ENCODE measurements at places on chromosomes 6 and 20.
A peak's percentile ranks its signal among the peaks of the same experiment; 100 is the strongest.

DNA sequence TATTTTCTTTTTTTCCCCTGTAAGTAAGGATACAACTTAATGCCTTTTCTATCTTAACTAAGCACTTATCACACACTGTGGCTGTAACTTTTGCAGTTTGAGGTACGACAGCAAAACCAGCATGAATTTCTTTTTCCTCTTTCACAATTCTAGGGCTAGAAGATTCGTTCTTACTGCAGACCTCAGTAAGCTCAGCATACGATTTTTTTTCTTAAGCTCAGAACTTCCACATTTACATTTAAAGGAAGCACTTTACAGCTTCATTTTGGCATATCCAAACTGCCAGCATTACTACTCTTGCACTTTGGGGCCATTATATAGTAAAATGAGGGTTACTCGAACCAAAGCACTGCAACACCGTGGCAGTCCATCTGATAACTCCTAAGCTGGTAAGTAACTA is 889 bp upstream of the CHMP4B start:
- DNase-seq, result no peak

DNA sequence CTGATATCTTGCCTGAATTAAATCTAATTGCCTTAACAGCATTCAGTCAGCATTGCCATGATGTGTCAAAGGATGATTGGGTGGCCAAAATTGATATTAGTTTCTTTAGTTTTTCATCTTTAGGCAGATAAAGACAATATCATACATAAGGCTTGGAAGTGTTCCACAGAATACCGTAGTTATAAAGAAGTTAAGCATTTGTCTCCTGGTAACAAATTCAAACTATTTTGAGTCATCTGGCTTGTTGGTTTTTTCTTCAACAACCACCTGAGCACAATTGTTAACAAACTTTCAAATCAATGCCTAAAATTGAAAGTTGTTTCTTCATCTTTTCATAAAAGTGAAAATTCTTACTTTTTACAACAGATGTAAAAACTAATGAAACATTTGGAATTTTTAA is 47.5 kb upstream of the ADGRF5 start:
- DNase-seq, result no peak

- DNase-seq, result no peak
Observed at GRCh38 chr6:9455864-9456658, 958.8 kb downstream of the TFAP2A start.

DNA sequence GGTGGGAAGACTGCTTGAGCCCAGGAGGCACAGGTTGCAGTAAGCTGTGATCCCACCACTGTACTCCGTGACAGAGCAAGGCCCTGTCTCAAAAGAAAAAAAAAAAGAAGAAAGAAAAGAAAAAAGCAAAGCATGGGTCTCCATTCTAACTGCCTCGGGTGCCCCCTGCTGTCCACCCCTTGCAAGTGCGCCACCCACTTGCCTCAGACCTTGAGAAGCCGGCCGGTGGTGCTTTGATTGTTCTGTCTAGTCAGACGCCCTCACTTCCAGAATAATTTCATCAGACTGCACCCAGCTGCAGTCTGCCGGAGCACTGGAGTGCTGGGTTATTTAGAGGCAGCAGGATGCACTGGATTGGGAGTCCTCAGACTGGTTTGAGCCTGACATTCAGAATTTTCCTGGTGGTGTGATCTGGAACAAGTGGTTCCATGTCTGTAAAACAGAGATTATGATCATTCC is 17.6 kb upstream of the TM9SF4 start:
- DNase-seq, result no peak

DNA sequence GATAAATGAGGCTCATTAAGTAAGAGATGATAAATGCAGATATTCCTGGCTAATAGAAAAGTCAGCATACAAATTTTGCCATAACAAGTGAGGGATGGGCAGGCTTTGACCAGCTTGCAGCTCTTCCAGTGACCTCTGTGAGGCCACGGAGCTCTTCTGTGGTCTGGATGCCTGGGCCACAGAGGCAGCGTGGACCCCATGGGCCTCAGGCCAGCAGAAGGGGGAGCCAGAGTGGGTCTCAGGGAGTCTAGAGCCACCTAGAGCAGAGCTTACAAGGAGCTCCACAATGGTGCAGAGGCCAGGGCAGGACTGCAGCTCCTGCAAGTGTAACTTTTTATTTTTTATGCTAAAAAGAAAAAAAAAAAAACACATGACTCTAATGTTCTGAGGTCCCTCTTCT is 165.1 kb downstream of the ARID1B start:
- no peak for DNase-seq

GRCh38 chr20:17748279-17748678 is 48.5 kb downstream of the BANF2 start:
- DNase-seq, result no peak

DNA sequence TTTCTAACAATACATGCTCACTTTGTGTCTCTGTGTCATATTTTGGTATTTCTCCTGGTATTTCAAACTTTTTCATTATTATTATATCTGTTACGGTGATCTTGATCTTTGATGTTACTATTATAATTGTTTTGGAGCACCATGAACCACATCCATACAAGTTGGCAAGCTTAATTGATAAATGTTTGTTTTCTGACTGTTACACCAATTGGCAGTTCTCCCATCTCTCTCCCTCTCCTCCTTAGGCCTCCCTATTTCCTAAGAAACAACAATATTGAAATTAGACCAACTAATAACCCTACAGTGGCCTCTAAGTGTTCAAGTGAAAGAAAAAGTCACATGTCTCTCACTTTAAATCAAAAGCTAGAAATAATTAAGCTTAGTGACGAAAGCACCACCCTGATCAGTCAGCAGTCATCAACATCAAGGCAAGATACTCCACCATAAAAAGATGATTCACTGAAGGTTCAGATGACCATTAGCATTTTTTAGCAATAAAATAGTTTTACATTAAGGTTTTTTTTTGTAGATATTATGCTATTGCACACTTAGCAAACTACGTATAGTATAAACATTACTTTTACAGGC is 61.5 kb downstream of the IBTK start:
- no peak for DNase-seq

GRCh38 chr20:905396-905961 is 10.7 kb downstream of the ANGPT4 start:
- no peak for DNase-seq

GRCh38 chr20:6029538-6029937 is 24.3 kb downstream of the LRRN4 start:
- no peak for DNase-seq

DNA sequence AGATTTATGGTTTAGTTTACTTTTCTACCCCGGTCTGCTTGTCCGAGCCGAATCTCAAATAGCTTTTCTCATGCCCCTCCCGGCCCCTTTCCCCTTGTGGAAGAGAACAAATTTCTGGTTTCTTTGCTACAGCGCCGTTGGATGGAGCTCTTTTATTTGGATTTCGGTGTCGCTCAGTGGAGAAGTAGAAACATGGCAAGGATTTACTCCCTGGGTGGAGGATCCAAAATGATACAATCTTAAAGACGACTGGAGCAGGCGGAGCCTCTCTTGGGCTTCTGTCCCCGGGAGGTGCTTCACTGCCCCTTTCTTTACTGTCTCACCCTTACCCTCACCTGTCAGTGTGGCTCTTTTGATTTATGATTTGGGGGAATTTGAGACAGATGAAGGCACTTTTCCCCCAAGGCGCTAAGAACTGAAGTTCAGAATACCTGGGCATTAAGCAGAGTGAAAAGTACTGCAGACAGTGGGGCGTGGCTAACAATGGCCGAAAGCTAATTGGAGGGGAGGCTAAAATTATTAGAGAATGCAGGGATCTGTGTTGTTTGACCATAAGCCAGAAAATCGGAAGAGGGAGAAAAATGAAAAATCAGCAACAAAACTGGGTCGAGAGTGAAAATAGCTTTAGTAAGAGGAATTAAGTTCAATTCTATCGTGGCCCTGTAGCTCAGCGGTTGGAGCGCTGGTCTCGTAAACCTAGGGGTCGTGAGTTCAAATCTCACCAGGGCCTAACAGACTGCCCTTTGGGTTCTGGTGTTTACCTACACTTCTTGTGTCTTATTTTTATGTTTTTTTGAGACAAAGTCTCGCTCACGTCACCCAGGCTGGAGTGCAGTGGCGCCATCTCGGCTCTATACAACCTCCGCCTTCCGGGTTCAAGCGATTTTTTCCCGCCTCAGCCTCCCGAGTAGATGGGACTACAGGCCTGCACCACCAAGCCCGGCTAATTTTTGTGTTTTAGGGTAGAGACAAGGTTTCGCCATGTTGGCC is 145.1 kb upstream of the ZNF184 start:
- DNase-seq, result no peak

DNA sequence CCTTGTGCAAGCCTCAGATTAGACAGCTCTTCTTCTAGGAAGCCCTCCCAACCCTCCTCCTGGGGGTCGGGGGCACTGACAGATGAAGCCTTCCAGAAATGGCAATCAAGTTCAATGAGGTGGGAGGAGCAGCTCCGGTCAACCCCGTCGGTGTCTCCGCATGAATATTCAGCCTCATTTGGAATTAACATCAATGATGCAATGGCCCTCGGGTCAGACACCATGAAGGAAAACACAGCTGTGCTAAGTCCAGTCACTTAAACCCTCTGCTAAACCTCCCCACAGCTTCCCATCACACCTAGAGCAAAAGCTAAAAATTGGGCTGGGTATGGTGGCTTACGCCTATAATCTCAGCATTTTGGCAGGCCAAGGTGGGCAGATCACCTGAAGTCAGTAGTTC is 36.5 kb downstream of the ZNF217 start:
- no peak for DNase-seq

GRCh38 chr6:157343732-157344131 is 20.4 kb upstream of the TMEM242 start:
- DNase-seq, result no peak

DNA sequence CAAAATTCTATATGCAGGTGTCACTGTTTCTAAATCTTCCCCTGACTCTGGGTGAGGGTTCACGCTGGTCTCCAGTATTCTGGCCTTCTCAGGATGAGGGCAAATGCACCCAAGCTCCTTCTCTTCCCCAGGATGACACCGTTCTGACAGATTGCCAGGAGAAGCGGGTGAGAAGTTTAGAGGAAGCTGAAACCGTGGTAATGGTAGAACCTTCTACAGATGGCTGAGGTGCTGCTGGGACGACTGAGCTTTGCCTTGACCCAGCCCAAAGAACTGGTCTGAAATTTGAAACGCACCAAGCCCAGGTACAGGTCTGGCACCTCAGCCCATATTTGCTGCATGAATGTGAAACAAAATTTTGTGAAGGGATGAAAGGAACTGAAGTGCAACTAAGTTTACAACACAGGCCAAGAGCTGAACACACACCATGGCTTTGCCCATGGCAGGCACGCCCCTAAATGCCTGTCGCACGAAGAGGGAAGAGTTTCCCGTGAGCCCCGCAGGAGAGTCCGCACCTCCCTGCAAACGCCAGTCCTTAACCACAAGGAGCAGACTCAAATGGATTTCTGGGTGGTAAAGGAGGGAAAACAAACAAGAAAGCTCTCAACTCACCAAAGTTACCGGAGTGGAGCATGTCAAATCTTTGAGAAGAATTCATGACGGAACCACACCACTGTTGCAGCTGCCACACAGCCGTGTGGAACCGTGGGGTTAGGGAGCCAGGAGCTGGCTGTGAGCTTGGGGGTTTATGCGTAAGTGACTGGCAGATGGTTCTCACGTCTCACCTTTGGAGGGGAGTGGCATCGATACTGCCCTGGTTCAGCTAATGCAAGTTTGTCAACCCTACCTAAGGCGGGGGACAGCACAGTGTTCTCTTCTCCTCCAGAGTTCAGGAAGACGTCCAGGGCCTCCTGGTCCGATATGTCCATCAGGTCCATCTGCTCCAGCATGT is 138.9 kb downstream of the DTNBP1 start:
- DNase-seq, result no peak

- peak; percentile 71 for DNase-seq
Observed at GRCh38 chr6:34243901-34244884, 4.6 kb downstream of the SMIM29 start.

DNA sequence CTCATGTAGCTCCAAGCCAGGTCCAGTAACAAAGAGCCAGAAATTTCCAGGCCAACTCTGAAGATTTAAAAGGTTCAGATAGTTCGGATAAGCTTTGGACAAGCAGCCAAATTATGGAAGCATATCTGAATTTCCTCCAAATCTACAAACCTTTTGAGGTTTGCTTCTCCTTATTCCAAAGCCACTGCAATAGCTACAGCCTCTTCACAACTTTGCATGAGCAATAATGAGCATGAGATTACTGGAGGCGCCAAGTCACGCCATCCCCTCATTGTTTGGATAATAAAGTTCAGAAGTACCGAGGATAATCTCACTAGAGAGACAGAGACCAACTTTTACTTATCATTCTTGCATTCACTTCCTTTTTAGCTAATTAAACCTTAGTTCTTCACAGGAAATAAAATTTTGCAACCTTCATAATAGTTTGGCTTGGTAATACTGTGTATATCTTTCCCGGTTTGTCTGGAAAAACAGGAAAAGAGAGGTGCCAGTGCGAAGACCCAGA is 329.6 kb upstream of the RSPO3 start:
- no peak for DNase-seq

GRCh38 chr6:107443608-107444267 is 15.6 kb downstream of the PDSS2 start:
- DNase-seq, result no peak

GRCh38 chr20:19528286-19529030 is 229.6 kb upstream of the RIN2 start:
- DNase-seq, result no peak

- DNase-seq, result no peak
Observed at GRCh38 chr6:167219967-167220512, 62.3 kb upstream of the GPR31 start.

DNA sequence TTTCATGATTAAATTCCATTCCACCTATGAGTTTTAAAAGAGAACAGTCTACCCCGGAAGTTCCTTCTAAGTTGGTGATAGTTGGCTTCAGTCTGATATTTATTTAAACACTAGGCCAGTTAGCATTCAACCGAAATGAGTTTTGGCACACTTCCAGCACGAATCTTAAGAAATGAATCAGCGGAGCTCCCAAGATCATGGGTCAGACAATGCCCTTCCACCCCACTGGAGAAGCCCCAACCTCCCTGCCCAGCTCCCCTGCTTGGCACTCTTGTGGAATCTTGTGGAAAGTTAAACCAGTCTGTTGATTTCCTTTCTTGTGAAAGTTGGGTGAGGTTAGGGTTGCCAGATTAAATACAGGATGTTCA is 64.3 kb downstream of the MKKS start:
- DNase-seq, result no peak

DNA sequence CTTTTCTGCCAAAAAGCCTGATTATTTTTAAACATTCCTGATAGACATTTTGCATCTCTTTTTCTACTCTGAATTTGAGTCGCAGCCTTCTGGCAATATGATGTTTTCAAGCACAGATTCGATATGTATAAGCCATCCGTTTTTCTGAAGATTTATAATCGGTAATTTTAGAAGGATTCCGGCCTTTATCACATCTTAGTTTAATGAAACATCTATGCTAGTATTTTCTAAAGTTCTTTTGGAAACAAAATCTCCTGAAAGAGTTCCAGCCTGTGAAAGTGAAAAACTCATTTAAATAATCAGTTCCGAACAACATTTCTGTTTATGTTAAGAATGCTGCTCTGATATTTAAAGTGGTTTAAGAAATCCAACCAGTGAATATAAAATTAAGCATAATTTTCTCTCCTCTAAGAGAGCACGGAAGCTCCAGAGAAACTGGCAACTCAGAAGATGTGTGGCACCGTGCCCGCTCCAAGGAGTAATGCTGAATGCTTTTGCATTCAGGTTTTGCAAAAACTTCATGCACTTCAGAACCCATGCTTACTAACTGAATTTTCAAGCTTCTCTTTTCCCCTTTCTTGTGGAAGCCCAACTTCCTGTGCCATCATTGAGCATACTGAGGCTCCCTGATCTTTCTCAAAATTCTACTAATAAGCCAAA is 20.7 kb downstream of the NDUFAF4 start:
- DNase-seq, result no peak

- no peak for DNase-seq
Observed at GRCh38 chr6:82035526-82035925, 212.0 kb downstream of the IBTK start.
